ENCODE measurements at places on chromosomes 12 and 14.

GRCh38 chr12:66775871-66776270, 97.0 kb upstream of the GRIP1 start:
- H3K4me3 ChIP-seq = no peak overlapping the region
- H3K27ac ChIP-seq = no peak overlapping the region
- H3K4me1 ChIP-seq = peaks cover 3% of the 10 kb centered on the region
- no peaks in the 10 kb centered on the region for H3K27me3 ChIP-seq

DNA sequence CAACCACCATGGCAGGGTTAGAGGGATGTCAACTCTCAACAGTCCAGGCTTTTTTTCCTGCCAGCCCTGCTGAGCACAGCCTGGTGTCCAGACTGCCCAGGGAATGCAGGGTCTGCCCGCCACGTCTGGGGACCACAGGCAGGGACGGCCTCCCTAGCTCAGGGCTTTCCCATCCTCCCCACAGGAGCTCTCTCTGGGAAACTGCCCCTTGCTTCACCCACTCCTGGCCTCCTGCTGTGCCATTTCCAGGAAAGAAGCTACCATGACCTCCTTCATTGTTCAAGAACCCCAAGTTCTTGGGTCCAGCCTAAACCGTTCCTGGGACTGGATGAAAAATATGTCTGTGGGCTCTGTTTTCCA, 4.8 kb downstream of the SCNN1A start:
- no peak overlapping the region for H3K27ac ChIP-seq
- peaks cover 19% of the 10 kb centered on the region for H3K27me3 ChIP-seq
- H3K4me3 ChIP-seq = no peak overlapping the region
- no peak for DNase-seq

DNA sequence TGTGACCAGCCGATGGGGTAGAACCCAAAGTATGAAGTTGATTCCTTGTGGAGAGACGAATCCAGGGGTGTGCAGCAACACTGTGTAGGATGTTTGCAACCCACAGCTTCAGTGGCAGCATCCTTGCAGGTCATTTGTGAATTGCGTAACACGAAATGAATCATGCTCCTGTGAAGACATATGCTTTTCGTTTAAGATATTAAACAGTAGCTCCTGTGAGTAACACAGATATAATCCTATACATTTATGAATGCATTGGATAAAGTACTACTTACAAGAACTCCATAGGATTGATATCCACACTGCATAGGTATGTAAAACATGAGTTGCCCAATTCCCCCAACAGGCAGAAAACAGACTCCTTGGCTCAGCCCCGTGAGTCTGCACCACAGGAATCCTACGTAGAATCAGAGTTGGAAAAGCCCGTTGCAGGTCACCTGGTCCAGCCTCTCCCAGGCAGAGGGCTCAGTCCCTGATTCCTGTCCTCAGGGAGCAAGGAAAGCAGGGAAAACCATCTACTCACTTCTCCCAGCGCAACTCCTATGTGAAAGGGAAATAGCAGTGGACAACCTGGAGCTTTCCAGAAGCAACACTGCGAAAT, 75.8 kb downstream of the GPATCH2L start:
- H3K4me1 ChIP-seq = no peaks in the 10 kb centered on the region
- no peak overlapping the region for H3K4me3 ChIP-seq
- H3K27me3 ChIP-seq = no peaks in the 10 kb centered on the region
- DNase-seq = no peak
- H3K36me3 ChIP-seq = no peaks in the 10 kb centered on the region
- H3K27ac ChIP-seq = no peak overlapping the region

GRCh38 chr12:107007411-107007810, 20.5 kb upstream of the MTERF2 start:
- no peaks in the 10 kb centered on the region for H3K36me3 ChIP-seq
- H3K4me1 ChIP-seq = no peaks in the 10 kb centered on the region
- DNase-seq = no peak
- H3K27me3 ChIP-seq = no peaks in the 10 kb centered on the region
- H3K27ac ChIP-seq = no peak overlapping the region

DNA sequence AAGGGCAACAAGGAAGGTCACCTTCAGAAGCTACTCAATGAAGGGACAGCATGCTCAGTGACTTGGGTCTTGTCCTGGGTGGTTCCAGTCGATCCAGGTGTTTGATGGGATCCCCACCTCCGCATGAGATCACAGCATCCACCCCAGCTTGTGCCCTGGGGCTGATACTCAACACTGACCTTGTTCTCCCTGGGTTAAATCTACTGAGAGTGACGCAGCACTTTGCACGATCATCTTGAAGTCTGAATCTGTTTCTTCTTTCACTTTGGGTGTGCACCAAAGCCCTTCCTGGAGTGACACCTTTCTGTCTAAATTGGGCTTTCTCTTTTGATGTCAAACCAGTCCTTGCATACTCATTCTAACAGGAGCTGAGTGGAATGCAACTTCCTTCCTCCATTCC, 13.8 kb downstream of the NOS1 start:
- H3K27ac ChIP-seq = no peak overlapping the region
- no peaks in the 10 kb centered on the region for H3K27me3 ChIP-seq
- H3K36me3 ChIP-seq = no peaks in the 10 kb centered on the region
- no peak for DNase-seq
- H3K4me1 ChIP-seq = peaks cover 4% of the 10 kb centered on the region

GRCh38 chr12:5503774-5504173, 71.9 kb downstream of the NTF3 start:
- H3K27ac ChIP-seq = no peak overlapping the region
- no peak overlapping the region for H3K4me3 ChIP-seq
- H3K4me1 ChIP-seq = peaks cover 7% of the 10 kb centered on the region

GRCh38 chr14:69680297-69680696, 68.9 kb downstream of the SUSD6 start:
- peaks cover 19% of the 10 kb centered on the region for H3K4me1 ChIP-seq
- no peak for DNase-seq
- no peaks in the 10 kb centered on the region for H3K27me3 ChIP-seq

DNA sequence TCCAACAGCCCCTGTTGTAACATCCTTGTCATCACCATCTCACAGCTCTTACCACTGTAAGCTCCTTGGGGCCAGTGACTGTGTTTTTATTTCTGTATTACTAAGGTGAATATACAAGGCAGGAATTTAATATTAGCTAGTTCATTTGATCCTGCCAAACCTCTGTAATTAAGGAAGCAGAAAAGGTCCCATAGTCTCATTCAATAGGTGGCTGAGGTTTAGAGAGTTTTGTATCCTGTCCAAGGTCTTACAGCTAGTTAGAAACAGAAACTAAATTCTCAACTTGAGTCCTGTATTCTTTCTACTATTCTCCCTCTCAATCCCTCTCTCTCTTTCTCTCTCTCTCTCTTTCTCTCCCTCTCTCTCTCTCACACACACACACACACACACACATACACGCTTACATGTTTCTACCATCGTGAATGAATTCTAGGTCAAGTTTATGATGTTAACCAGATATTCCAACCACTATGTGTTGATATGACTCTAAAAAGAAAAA, 543 bp upstream of the GLIPR1 start:
- H3K4me3 ChIP-seq = peak overlapping the region; percentile 39
- H3K27me3 ChIP-seq = no peaks in the 10 kb centered on the region
- peak overlapping the region; percentile 68 for H3K27ac ChIP-seq
- H3K36me3 ChIP-seq = no peaks in the 10 kb centered on the region
- H3K4me1 ChIP-seq = no peaks in the 10 kb centered on the region

DNA sequence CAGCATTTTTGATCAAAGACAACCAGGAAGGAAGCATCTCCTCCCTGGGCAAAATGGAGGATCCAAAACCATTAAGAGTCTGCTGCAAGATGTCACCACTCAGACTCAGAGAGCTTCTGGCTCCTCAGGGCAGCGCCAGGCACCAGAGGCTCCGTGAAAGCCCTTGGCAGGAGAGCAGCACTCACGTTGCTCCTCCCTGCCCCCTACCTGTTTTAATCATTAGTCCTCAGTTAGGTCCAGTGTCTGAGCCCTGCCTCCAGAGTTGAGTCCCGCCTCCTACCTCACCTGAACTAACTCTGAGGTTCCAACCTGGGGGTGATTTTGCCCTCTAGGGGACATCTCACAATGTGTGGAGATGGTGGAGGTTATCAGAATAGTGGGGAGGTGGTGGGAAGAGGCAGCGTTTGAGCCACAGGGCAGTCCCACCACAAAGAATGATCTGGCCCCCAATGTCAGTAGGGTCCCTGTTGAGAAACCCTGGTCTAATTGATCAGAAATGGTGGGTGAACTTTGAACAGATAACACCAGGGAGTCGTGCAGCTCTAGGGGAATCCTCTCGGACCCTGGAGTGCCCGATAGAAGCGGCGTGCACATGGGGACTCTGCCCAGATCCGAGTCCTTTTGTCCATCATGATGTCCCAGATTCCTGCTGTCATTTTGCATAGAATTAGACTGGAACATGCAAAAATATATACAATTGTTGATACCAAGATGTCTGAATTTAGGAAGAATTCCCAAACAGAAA, 156.7 kb upstream of the DIO3 start:
- no peak for DNase-seq
- no peak overlapping the region for H3K27ac ChIP-seq
- no peaks in the 10 kb centered on the region for H3K27me3 ChIP-seq
- H3K36me3 ChIP-seq = no peaks in the 10 kb centered on the region

- H3K4me1 ChIP-seq = no peaks in the 10 kb centered on the region
- H3K36me3 ChIP-seq = peaks cover 63% of the 10 kb centered on the region
- H3K4me3 ChIP-seq = no peak overlapping the region
- DNase-seq = no peak
Measured at GRCh38 chr12:56034586-56035332, 7.0 kb upstream of the RPS26 start.

DNA sequence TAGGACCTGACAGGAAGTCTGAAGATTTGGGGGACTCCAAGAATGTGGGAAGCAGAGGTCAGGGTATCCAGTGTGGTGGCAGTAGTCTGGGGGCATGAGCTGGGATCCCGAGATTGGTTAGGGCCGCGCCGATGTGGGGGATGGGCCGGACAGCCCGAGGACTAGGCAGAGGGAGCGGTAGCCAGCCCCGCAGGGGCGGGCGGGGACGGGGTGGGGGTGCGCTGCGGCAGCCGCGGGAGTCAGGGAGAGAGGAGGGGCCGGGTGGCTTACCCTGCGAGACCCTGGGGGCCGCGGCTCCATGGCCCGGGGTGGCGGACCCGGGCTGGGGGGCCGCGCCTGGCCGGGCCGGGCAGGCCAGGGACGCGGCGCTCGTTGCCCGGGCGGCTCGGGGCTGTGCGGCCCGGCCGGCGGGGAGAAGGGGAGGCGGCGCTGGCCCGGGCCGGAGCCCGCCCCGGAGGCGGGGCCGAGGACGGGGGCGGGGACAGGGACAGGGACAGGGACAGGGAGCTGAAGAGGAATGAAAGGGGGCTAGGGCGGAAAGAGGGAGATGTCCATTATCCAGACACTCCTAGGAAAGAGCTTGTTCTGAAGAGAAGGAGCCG, 5.6 kb downstream of the ZNF385A start:
- H3K4me3 ChIP-seq = peak overlapping the region; percentile 54
- DNase-seq = no peak
- H3K27ac ChIP-seq = peak overlapping the region; percentile 73
- H3K27me3 ChIP-seq = no peaks in the 10 kb centered on the region
- peaks cover 19% of the 10 kb centered on the region for H3K36me3 ChIP-seq
